ENCODE measurements at places on chromosomes 7 and 10. TPM values are rescaled to one million over a fixed set of nuclear protein-coding genes. Genes with fewer than 3 reads are reported as not detected.

CHPF2 gene
- polyA plus RNA-seq, result 68.6 TPM

ITPRID1 gene
- polyA plus RNA-seq, result not detected

GPR85 gene
- polyA plus RNA-seq, result 4.3 TPM

TRIM50 gene
- polyA plus RNA-seq, result not detected

HK1 gene
- polyA plus RNA-seq, result 32.0 TPM

CAMK2B gene
- 0.10 TPM for polyA plus RNA-seq

AKR1C2 gene
- polyA plus RNA-seq, result not detected

LRRC17 gene
- polyA plus RNA-seq, result 138 TPM

MYL10 gene
- not detected for polyA plus RNA-seq

FASTK gene
- 125 TPM for polyA plus RNA-seq

MINDY4 gene
- 1.8 TPM for polyA plus RNA-seq

MOGAT3 gene
- not detected for polyA plus RNA-seq

CPA4 gene
- polyA plus RNA-seq, result 243 TPM

Measured in SK-N-SH (cell line).